LNCaP clone FGC (cell line): ENCODE measurements at places on chromosomes 7 and 10.

DNA sequence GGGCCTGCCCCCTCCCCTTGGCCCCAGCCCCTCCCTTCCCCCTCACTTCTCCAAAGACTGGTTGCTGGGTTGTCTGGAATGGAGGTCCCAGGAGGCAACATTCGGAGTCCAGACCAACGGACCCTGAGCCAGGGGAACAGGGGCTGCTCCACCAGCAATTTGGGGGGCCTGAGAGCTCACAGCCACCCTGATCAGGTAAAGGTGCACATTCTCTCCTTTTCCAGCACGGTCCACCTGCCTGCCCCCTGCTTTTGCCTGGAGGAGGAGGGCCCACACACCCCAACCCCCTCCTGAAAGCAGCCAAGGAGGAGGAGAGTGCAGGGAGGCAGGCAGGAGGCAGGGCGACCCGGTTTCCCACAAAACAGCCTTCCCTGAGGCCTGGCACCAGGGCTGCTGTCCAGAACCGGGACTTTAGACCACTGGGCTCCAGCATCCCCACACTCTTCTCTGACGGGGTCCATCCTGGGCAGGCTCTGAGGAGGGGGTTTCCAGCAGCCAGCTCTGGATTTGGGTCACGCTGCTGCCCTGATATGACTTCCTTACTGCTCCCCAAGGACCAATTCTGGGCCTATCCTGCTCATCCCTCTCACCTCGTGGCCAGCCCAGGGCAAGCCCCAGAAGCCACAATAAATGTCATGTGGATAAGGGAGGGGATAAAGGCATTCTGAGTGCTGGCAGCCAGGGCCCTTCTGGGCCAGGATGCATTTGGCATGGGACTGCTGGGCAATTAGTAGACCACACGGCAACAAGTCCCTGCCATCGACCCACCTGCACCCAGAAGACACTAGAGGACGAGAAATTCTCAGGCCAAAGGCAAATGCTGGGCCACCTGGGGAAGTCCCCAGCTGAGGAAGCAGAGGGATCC, 1.1 kb upstream of the CAMK2B start:
- no peak for DNase-seq

DNA sequence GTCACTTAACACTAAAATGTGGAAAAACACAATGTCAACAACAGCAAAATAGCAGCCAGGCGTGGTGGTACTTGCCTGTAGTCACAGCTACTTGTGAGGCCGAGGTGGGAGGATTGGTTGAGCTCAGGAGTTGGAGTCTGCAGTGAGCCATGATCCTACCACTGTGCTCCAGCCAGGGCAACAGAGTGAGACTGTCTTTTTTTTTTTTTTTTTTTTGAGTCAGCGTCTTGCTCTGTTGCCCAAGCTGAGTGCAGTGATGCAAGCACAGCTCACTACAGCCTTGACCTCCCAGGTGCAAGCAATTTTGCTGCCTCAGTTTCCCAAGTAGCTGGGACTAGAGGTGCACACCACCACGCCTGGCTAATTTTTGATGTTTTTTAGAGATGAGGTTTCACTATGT, 6.1 kb downstream of the KCTD7 start:
- DNase-seq, result no peak

- DNase-seq, result peak; percentile 28
Observed at GRCh38 chr7:17725821-17726220, 214.5 kb downstream of the SNX13 start.

DNA sequence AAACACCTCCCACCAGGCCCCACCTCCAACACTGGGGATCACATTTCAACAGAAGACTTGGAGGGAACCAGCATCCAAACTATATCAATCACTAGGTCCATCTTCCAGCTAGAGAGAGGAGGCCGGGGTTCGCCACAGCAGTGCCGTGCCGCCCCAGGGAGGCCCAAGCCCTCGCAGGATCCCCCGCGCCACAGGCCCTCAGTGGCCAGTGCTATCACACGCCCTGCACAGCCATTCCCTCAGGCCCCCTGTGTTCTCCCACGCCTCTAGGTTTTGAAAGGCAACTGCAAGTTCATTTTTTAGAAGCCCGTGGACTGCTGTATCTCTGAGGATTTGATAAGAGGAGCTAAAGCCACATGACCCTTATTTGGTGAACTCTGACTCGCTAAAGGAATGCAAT, 136.4 kb downstream of the OAT start:
- DNase-seq, result no peak

DNA sequence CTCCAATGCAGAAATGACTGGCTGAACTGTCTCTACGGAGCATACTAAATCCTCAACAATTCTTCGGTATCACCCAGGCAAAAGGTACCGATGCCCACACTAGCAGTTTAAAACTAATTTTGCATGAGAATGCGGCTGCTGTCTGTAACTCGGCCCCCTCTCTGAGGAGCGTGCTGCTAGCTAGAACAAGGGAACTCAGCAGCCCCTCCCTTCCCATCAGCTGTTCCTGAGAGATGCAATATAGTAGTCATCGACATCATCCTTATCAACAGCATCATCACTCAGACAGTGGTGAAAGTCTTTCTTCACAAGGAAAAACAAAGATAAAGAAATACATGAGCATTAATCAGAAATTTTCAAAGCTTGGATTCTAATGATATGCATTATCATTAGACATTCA, 189.1 kb upstream of the FRMD4A start:
- DNase-seq, result no peak

DNA sequence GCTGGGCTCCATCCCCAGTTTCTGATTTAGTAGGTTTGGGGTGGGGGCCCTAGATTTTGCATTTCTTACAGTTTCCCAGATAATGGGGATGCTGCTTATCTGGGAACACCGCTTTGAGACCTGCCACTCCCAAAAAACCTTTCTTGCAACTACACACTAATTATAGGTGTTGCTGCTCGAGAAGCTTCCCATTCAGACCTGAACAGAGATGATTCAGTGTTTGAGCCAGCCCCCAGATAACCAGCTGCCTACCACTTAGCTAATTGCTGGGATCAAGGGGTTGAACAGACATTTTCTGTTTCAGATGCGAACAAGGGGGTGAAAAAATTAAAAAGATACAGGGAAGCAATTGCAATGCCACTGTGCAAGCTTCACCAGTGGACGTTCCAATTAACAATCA, 448.5 kb downstream of the KCNMA1 start:
- DNase-seq, result no peak

DNA sequence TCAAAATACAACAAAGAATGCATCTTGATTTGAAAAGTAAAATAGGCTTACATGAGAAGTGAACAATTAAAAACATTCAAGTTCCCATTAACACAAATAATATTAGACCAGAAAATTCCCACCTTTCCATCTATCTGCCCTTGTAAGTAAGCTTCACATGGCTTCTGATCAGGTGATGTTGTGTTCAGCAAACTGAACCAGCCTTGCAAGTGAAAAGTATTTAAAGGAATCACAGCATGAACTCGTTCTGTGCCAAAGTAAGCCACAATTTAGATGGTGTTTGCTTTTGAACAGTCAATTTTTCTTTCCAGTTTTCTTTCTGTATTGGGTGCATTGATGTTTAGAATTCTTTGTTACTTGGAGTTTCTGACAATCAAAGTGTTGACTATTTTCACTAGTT, 347.9 kb downstream of the TNS3 start:
- peak; percentile 19 for DNase-seq

GRCh38 chr7:74439541-74439940, 14.2 kb upstream of the GTF2IRD1 start:
- DNase-seq, result no peak

DNA sequence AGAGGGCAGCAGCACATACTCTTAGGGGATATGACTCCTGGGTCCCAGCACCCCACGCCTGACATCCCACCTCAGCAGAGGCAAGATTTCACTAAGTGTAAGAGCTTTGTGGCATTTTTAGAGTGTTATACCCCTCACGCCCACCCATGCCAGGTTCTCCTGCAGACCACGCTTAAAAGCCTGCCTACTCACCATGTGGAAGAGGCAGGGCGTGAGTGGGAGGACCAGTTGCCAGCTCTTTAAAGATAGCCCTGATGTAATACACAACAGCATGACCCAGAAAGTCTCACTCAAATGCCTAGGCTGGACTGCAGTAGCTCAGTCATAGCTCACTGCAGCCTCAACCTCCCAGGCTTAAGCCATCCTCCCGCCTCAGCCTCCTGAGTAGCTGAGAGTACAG, 44.4 kb upstream of the CELF2 start:
- DNase-seq, result no peak

- DNase-seq, result no peak
Observed at GRCh38 chr10:95688648-95689047, 5.1 kb downstream of the TCTN3 start.

DNA sequence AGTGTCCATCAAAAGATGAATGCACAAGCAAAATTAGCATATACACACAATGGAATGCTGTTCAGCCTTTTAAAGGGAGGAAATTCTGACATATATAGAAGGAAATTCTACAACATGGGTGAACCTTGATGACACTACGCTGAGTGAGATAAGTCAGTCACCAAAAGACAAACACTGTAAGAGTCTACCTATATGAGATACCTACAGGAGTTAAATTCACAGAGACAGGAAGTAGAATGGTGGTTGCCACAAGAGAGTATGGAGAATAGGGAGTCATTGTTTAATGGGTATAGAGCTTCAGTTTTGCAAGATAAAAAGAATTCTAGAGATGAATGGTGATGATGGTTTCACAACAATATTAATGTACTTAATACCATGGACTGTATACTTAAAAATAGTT, 51.8 kb downstream of the HERC4 start:
- DNase-seq, result no peak

- no peak for DNase-seq
Observed at GRCh38 chr7:7795630-7796121, 77.3 kb upstream of the RPA3 start.

- no peak for DNase-seq
Observed at GRCh38 chr7:152661479-152661878, 14.5 kb downstream of the XRCC2 start.

GRCh38 chr10:129800796-129801340, 163.2 kb downstream of the EBF3 start:
- no peak for DNase-seq

DNA sequence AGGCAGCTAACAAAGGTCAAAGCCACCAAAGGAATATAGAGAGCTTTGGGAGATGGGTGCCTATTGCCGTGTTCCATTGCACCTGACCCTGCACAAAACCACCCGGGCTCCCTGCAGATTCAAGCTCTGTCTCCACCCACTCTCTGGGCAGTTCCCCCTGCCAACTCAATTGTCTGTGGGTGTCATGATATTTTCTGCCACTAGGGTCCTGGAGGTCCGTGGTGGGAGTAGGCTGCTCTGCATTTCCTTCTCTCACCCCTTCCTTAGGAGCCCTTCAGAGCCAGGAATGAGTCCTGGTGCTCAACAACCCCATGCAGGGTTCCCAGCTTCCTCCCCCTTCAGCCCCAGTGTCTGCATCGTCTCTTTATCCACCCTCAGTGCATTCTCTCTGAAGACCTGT, 34.1 kb downstream of the PNLIPRP2 start:
- DNase-seq, result no peak

DNA sequence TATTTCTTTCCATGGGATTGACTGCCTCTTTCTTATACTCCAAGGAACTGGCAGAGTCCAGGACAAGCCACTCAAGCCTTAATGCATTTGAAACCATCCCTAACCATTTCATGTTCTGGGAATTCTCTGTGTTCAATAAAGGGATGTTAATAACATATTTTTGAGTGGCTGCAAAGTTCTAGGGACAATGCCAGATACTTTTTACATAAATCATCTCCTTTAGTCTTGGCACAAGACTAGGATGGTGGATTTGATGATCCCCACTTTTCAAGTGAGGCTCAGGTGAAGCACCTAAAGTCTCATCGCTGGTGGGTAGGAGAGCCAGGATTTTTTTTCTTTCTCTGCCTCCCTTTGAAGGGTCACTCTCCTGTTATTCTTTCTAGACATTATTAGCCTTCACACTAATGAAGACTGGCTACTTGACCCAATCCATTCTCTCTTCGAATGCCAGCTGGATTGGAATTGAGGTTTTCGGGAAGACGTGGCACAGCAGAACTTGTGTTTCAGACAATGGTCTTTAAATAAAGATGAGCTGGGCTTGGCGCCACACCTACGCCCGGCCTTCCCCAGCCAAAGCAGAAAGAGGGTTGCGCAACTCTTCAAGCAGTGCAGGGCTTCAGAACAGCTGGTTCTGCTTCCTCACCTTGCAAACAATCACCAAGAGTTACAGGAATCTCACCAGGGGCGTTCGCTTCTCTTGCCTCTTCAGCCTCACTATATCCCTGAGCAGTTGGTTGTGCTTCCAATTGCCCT, 73.8 kb upstream of the BMPER start:
- no peak for DNase-seq

DNA sequence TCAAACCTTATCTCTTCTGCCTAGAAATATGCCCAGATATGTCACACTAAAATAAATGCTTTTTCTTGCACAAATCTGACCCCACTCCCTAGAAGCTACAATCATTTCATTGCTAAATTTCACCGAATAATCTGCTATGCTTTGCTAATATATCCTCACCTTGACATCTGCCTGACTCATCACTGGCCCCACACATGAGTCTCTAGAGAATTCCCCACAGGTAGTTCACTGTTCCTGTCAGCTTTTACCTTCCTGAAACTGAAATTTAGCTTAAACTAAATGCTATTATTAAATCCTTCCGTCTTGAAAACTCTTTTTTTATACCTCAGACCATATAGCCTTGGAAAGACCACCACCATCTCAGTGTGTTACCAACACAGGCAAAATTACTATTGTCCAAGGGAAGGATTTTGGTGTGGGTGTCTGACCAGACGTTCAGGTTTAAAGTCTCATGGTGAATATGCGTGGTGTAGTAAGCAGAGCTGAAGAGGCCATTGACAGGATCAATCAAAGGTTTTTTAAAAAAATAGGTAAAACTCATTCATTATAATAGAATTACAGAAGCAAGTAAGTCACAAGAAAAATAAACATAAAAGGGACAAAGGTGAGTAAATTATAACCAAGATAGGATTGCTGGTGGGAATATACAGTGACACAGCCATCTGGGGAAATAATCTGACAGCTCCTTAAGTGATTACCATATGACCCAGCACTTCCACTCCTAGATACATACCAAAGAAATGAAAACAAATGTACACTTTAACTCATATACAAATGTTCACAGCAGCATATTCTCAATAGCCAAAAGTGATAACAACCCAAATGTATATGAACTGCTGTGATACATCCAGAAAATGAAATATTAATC, 173.5 kb downstream of the KMT2E start:
- DNase-seq, result no peak

GRCh38 chr10:33117816-33118215, 159.8 kb upstream of the ITGB1 start:
- no peak for DNase-seq

GRCh38 chr7:130986261-130986690, 252.3 kb upstream of the KLF14 start:
- DNase-seq, result no peak

GRCh38 chr10:74400186-74400585, 249.2 kb downstream of the ADK start:
- DNase-seq, result no peak
